Mucosa of gallbladder (tissue), 1 donor: ENCODE measurements at places on chromosomes 4 and X.
A peak's percentile ranks its signal among the peaks of the same experiment; 100 is the strongest.

GRCh38 chr4:186693159-186693815 is 30.4 kb downstream of the FAT1 start:
- DNase-seq = peak; percentile 59

DNA sequence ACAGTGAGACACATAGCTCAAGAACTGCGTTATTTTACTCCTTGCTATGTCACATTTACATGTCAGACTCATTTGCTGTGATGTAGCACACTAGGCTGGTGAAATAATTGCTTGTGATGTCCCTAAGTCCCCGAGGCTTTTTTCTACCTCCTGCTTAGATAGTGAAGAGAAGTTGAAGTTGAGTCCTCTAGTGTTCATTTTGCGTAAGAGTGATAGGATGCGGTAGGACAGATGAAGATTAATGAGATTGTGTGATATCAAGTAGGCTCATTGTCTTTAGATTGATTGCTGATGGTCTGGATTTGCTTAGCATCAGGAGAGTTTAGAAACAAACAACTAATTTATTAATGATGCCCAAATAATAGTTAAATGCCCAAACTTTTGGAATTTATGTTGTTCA is 173.6 kb upstream of the NUDT6 start:
- no peak for DNase-seq

GRCh38 chr4:110854021-110854678 is 231.3 kb upstream of the PITX2 start:
- no peak for DNase-seq

GRCh38 chrX:134718105-134718965 is 60.1 kb upstream of the PLAC1 start:
- no peak for DNase-seq

- no peak for DNase-seq
These were observed 180.4 kb downstream of the NR3C2 start for GRCh38 chr4:148261848-148262247.

GRCh38 chrX:154804261-154804956 is 876 bp downstream of the MPP1 start:
- no peak for DNase-seq

DNA sequence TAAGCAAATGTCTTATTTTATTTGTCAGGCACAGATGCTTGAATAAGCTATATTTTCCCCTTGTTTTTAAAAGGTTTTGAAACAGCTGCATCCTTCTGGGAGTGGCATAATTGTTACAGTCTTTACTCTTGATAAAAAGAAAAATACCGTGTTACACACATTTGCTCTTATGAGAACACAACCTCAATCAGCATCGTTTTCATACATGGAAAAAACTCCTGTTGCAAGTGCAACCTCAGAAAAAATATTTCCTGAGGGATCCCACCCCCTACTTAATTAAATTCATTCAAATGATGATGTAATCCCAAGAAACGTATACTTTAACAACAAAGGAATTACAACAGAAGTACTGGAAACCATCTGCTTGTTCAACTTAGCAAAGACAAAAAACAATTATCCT is 58.6 kb downstream of the SMAD1 start:
- no peak for DNase-seq

DNA sequence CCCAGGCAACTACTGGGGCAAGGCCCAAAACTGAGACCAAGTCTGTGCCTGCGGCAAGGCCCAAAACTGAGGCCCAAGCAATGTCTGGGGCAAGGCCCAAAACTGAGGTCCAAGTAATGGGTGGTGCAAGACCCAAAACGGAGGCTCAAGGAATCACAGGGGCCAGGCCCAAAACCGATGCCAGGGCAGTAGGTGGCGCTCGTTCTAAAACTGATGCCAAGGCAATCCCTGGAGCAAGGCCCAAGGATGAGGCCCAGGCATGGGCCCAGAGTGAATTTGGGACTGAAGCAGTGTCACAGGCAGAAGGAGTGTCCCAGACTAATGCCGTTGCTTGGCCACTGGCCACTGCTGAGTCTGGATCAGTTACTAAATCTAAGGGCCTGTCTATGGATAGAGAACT is 2.7 kb downstream of the GPRASP2 start:
- DNase-seq = no peak

DNA sequence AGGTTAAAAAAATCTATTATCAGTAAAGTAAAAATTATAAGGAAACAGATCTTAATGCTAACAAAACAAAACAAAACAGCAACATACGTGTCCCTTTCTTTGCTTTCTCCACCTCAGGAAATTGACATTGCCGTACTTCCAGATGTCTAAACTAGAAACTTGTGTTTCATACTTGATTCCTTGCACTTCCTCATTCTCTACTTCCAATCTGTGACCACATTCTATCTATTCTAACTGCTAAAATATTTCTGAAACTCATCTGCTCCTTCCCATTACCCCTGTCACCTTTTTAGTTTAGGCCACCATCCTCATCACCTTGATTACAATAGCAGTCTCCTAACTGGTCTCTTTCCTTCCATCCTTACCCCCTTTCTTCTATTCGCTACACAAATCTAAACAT is 22.5 kb upstream of the RPA4 start:
- no peak for DNase-seq

DNA sequence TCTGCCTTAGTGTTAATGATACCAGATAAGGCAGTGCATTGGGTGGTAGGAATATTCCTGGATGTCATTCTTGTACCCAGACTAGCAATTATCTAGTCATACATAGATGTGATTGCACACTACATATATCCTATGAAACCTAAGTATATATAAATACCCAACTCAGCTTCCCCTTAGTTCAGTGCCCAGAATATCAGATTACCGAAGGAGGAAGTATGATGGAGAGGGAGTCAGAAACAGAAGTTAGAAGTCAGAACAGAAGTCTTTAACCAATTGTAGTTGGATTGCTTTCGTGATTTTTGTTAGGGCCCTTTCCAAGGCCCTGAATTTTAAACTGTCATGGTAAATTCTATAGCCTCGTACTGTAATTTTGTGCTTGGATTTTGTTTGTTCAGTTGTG is 42.9 kb downstream of the MOB1B start:
- no peak for DNase-seq

DNA sequence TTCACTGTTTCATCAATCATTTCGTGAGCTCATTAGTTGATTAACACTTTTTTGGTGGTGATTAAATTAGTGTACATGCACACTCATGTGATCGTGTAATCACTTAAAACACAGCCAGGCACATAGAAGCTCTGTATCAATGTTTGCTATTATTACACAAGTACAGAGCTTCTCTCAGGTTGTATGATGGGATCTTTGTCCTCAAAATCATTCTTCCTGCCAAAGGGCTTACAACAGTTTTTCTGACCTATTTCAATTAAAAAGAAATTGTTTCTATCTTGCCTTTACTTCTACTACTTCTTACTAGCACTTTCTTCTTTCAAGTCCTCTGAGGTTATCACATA is 145.1 kb downstream of the AMELX start:
- no peak for DNase-seq

DNA sequence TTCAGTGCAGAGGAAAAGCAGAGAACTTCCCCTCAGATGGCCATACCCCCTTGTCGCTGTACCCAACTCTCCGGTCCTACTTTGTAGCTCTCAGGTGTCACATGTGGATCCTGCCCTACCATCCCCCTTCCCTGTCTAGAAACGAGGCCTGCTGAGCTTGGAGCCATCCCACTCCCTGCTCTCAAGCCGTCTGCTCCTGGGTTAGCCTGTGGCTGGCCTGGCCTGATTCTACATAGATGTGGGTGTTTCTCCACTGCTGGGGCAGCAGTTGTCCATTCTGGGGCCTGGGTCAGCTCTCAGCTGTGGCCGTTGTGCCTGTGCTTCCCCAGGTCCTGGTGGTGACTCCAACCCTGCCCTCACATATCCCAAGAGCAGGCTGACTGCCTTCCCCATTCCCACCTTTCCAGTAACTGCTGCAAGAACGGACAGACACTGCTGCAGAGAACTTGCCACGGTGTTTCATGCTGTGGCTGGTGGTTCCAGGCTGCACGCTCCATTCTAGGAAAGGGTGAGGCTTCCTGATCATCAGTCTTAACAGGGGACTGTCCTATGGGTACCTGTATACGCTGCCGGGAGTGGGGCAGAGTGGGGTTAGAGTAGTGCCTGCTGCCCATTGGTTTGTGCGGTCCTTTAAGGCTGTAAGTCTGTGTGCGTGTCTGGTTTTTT is 3.6 kb downstream of the IL9R start:
- DNase-seq = no peak

DNA sequence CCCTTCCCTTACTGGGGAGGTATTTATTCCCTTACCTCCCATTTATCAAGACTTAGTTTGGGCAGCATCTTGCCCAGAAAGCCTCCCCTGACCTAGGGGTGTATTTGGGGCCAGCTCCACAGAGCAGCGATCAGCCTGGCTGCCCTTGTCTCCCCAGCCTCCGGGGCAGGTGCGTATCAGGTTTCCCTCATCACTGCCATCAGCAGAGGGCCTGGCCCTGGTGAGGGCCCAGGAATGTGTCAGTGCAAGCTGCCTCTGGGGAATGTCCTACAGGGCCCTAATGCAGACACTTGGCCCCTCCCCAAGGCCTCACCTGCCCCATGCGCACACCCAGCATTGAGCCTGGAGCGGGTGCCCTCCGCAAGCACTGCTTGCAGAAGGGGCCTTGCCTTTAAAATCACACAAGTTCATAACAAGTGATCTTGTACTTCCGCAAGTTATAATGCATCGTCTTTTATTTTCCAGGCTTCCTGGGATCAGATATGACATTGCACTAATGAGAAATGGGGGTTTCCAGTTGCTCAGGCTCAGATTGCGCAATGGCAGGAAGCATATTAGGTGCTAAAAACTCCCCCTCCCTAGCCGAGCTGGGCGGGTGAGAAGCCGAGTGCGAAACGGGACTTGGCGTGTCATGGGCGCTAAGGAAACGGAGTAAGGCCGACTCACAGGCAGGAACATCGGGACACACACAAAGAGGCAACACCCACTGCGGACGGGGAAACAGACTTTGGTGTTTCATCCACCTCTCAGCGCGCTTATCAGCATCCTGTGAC is 25.4 kb upstream of the AFAP1 start:
- DNase-seq = no peak

DNA sequence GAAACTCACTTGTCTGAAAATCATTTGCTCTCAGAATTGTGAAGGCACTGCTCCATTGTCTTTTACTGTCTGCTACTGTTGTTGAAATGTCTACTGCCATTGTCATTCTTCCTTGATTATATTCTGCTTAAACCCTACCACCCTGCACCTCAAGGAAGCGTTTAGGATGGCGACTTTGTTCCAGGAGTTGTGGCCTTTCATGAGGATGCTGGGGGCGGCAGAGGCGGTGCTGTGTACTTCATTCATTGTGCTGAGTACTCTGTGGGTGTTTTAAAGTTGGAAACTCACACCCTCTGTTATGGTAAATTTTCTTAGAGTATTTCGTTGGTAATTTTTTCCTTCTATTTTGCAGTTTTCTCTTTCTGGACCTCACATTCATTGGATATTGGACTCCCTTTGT is 258.9 kb downstream of the TENM3 start:
- no peak for DNase-seq

- no peak for DNase-seq
These were observed 51.5 kb downstream of the TSPAN5 start for GRCh38 chr4:98606894-98607293.

GRCh38 chrX:53251307-53251706 is 26.3 kb upstream of the KDM5C start:
- DNase-seq = no peak

DNA sequence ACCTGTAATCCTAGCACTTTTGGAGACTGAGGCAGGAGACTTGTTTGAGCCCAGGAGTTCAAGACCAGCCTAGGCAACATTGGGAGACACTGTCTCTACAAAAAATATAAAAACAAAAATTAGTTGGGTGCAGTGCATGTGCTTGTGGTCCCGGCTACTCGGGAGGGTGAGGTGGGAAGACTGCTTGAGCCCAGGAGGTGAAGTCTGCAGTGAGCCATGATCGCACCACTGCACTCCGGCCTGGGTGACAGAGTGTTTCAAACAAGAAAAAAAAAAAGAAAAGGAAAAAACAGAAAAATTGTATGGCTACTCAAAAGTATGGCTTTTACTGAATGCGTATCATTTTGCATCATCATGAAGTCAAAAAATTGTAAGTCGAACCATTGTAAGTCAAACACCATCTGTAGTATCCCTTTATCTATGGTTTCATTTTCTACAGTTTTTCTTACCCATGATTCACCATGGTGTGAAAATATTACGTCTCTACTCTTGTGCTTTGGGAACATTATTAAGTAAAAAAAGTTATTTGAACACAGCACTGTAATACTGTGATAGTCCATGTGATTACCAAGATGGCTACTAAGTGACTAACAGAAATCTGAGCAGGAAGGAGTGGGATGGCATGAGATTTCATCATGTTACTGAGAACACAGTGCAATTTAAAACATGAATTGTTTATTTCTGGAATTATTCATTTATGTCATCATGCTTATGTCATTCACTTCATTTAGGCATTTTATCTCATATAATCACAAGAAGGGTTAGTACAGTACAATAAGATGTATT is 26.5 kb upstream of the MANBA start:
- no peak for DNase-seq

DNA sequence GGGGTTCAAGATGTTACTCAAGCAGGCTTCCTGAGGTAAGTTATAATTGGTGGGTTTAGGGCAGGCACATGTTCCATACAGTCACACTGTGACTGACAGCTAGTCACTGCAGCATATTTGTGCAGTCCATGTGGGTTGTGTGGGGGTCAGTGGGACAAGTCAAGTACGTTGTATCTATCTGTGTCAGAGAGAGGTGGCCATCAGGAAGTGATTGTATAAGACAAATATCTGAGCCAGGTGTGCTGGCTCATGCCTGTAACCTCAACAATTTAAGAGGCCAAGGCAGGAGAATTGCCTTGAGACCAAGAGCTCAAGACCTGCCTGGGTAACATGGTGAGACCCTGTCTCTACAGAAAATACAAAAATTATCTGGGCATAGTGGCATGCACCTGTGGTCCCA is 509.3 kb downstream of the CENPC start:
- no peak for DNase-seq

GRCh38 chr4:138911909-138912703 is 103.5 kb upstream of the NOCT start:
- DNase-seq = no peak

DNA sequence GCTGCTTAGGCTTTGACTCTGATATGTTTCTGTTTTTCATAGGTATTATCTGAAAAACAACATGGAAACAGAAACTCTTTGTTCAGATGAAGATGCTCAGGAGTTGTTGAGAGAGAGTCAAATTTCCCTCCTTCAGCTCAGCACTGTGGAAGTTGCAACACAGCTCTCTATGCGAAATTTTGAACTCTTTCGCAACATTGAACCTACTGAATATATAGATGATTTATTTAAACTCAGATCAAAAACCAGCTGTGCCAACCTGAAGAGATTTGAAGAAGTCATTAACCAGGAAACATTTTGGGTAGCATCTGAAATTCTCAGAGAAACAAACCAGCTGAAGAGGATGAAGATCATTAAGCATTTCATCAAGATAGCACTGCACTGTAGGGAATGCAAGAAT is 238.6 kb downstream of the RAPGEF2 start:
- DNase-seq = no peak

GRCh38 chr4:61541459-61541858 is 341.3 kb downstream of the ADGRL3 start:
- DNase-seq = no peak

DNA sequence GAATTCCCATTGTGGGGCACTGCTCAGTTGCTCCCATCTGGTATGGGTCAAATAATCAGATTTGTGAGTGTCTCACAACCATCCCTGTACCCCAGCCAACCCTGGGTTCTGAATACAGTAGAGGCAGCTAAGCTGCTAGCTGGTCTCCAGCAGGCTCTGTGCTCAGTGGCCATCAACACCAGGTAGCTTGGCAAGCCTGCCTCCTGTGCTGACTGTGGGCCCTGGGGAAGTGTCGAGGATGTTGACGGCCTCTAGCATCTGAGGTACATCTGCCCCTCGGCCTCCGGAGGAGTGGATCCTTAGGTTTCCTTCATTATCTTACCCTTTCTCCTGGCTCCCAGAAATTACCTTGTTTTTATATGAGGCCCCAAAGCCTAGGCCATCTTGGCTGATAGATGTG is 13.3 kb downstream of the RNF4 start:
- DNase-seq = no peak
